ENCODE measurements at places on chromosomes 4 and X. TPM values are rescaled to one million over a fixed set of nuclear protein-coding genes. Genes with fewer than 3 reads are reported as not detected.

DNA sequence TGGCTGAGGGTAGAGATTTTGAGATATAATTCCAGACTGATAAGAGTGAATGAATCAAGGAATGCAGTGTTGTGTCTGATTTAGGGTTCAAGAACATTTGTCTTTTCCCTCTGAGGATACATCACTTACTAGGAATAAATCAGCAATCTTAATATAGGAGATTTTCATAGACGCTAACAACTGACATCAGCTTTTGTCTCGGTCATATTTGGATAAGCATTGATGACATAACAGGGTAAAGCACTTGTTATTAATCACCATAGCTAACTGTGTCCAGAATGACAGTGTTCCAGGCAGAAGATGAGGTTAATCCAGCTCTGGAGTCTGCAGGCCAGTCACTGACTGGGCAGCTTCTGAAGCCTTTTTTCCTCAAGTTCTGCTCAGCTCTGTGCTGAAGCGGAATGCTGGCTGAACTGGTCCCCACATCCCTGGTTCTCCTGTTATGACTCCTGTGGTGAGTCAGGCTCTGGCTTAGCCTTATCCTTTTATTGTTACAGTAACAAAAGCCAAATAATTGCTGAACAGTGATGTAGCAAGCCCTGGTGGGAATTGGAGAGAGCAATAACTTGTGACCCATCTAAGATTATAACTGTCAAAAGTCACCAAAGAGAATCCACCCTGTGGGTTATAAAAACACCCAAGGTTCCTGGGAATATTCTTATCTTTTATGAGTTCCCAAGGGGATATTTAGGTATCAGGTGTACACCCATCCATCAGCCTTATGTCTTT lies 41.8 kb downstream of the FNIP2 start:
- no peak for DNase-seq

DNA sequence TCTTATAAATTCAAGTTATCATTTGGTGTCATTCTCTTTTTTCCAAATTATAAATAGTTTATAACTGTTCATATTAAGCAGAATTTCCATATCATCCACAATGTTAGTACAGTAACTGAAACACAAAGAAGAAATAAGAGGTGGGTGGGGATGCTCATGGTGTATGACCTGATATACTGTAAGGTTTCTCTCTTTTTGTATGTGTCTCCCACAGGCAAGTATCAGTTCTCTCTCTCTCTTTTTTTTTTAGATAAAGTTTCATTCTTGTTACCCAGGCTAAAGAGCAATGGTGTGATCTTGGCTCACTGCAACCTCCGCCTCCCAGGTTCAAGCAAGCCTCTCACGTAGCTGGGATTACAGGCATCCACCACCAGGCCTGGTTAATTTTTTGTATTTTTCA lies 43.7 kb upstream of the UGT2A3 start:
- no peak for DNase-seq

DNA sequence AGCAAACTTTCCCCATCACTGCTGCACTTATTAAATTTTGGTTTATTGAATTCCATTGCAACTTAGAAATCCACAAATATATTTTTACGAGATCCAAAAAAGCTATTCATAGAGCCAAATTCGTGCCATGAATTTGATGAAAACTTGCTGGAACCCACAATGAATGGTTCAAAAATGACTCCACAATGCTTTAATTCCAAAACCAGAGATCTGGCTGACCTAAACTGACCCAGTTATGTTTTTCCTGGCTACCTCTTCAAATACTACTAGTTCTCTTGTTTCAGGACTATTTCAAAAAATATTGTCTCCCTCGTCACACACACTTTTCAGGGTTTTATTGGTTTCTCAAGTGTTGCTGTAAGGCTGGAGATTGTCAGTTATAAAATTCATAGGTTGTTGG lies 474.8 kb downstream of the PDGFC start:
- no peak for DNase-seq

DNA sequence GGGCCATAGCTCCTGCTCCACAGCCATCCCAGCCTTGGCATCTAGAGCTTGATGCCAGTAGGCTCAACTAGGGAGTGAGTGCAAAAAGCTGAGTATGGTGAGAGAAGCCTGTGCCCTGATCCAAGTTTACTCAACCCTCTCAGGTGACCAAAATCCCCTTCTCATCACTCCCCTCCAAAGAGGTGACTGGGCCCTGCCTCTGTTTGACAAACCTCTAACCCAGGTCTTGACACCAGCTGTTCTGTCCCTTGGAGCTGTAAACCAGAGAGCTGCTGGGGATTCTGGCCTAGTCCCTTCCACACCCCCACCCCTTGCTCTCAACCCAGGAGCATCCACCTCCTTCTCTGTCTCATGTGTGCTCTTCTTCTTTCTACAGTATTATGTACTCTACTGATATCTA lies 73.5 kb downstream of the MSN start:
- no peak for DNase-seq

DNA sequence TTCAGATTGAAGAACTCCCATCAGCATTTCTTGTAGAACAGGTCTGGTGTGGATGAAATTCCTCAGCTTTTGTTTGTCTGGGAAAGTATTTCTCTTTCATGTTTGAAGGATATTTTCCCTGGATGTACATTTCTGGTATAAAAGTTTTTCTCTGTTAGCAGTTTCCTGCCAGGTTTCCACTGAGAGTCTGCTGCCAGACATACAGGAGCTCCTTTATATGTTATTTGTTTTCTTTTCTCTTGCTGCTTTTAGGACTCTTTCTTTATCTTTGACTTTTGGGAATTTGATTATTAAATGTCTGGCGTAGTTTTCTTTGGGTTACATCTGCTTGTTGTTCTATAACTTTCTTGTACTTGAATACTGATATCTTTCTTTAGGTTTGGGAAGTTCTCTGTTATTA lies 486.5 kb downstream of the ARAP2 start:
- DNase-seq: no peak

GRCh38 chr4:182272151-182272550 lies 28.9 kb downstream of the TENM3 start:
- DNase-seq: no peak

- DNase-seq: no peak
Observed at GRCh38 chrX:154452823-154453222, 5.3 kb upstream of the PLXNA3 start.

DNA sequence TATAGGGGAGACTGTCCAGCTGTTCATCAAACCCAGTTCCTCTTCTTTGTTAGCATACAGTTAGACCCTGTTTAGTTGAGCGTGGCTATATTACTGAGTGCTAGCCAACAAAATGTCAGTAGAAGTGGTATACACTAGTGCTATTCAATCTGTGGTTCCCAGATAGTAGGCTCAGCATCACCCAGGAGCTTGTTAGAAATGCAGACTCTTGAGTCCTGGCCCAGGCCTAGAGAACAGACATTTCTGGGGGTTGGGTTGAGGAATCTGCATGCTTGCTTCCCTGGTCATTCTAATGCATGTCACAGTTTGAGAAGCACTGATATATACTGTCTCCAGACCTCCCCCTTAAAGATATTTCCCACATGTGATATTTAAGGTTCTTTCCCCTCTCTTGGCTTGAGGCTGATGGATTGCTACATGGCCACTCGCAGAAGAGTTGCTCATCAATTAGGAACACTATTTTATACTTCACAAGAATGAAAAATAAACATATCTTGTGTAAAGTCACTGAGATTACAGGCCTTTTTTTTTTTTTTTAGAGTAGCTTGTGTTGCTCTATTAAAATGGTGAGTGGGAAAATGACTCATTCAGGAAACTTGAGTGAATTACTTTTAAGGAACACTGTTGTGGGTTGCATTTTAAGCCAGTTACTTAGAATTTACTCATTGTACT lies 289.0 kb downstream of the STIM2 start:
- DNase-seq: no peak

DNA sequence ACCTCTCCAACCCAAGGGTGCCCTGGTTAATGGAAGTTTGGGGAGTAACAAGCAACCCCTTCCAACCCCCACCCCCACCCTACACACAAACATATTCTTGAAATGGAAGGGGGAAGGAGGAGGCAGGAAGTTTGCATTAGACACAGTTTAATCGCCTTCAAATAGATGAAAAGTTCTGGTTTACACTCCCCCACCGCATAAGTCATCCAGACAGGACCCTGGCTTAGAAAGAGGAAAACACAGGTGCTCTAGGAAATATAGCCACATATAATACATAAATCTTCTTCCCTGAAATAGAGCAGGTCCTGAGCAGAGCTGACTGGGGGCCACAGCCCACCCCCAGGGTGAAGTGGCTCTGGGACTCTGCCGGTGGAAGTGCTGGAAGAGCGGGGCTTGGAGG lies 25.1 kb downstream of the SASH3 start:
- DNase-seq: no peak

- DNase-seq: no peak
Observed at GRCh38 chr4:26176598-26177149, 144.1 kb upstream of the RBPJ start.

DNA sequence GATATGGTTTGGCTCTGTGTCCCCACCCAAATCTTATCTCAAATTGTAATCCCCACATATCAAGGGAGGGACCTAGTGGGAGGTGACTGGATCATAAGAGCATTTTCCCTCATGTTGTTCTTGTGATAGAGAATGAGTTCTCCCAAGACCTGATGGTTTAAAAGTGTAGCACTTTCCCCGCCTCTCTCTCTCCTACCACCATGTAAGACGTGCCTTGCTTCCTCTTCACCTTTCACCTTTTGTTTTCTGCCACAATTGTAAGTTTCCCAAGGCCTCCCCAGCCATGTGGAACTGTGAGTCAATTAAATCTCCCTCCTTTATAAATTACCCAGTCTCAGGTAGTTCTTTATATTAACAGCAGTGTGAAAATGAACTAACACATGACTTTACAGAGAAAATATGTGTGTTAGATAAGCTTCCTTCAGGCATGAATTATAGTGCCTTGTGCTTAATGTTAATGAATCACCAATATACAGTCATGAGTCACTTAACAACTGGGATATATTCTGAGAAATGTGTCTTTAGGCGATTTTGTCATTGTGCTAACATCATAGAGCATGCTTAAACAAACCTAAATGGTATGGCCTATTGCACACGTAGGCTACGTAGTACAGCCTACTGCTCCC lies 37.9 kb downstream of the PDGFC start:
- DNase-seq: no peak

- DNase-seq: no peak
Observed at GRCh38 chrX:40853004-40853815, 117.9 kb upstream of the MED14 start.

DNA sequence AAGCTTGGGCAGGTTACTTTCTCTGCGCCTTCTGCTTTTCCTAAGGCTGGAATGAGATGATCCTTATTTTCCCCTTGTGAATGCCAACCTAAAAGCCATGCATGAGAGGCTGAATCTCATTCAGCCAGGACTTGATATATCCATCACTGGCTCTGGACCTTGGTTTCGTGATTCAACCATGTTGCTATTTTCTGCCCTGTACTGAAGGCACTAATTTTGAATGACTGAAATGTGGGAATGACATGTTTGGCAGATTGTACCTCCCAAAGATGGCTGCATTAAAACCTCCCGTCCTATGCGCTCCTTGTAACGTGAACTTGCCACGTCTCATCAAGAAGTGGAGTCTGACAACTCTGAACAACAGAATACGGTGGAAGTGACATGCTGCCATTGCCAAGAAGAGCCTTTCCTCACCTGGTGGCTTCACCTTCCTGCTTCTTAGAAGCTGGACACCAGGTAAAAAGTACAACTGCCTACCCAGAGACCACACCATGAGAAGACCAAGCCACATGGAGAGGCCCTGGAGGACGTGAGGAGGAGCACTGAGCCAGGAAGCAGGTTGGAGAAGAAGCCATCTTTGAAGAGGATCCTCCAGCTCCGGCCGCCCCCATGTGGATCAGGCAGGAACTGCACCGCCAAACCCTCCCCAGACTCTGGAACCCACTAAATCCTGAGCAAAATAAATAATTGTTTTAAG lies 174.5 kb downstream of the NSUN7 start:
- peak; percentile 20 for DNase-seq

DNA sequence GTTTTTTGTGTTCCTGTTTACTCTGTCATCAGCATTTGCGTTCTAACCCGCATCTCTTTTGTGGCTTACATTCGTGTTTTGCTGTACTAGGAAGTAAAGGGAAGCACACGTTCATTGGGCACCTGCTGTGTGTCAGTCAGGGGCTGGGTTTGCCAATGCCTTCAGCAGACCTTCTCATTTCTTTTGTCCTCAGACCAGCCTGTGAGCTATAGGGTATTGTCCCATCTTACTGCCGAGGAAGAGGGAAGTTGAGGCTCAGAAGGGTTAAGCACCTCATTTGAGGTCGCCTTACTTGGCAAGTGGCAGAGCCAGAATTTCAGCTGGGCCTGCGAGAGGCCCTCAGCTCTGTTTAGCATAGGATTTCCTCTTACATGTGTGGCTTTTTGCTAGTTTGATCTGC lies 8.7 kb downstream of the TBC1D14 start:
- no peak for DNase-seq

DNA sequence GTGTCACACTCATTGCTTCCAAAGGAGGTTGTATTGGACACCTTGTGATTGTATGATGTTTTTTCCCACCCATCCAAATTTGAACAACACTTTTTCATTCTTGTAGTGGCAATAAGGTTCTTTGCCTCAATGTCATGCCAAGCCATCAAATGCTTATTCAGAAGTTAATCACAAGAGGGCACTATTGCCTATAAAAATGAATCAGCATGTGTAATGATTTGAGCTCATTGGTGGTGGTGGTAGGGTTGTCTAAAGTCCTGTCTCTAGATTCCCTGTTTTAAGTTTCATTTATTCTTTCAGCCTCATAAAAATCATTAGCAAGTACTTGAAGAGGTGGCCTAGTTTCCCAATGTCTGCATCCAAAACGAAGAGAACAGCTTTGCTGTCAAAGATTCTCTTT lies 37.0 kb downstream of the IRS4 start:
- no peak for DNase-seq

- DNase-seq: peak; percentile 73
Observed at GRCh38 chrX:153926858-153927671, 1.0 kb upstream of the ARHGAP4 start.

DNA sequence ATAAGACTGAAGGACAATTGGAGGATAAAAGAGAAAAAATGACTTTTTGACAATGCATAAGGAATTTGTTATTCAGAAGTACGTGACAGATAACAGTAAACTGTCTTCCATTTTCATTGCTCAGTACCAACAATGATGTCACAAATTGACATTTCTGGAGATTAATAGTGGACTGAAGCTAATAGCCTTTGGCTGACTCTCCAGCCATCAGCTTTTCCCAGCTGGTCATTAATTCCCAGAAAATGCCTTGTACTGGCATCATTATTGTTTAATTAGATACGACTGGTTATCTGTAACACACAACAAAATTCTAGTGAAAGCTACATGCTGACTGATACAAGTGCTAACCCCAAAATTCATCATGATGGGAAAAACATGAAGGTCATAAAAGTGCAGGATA lies 147.9 kb upstream of the FGF13 start:
- no peak for DNase-seq

GRCh38 chr4:22522206-22522605 lies 6.3 kb upstream of the ADGRA3 start:
- no peak for DNase-seq

Gene GLRB
- total RNA-seq: not detected

Gene DKC1
- total RNA-seq: 46.6 TPM

Gene GPR173
- not detected for total RNA-seq

Gene AFF2
- 0.31 TPM for total RNA-seq

Gene SOWAHB
- total RNA-seq: not detected

Gene GAGE12H
- not detected for total RNA-seq

Gene NLGN4X
- total RNA-seq: not detected

Gene DTHD1
- 0.22 TPM for total RNA-seq

Gene PDGFC
- 0.40 TPM for total RNA-seq

Gene COL25A1
- total RNA-seq: 0.47 TPM

Gene NPY2R
- not detected for total RNA-seq

Gene PDE6B
- total RNA-seq: 10.2 TPM

Gene AWAT2
- not detected for total RNA-seq

Data from T-helper 17 cell (primary cell).